T follicular helper cell (primary cell): ENCODE measurements at places on chromosomes 13 and 19.

- no peak for DNase-seq
Measured at GRCh38 chr13:29423050-29423449, 172.4 kb downstream of the SLC7A1 start.

DNA sequence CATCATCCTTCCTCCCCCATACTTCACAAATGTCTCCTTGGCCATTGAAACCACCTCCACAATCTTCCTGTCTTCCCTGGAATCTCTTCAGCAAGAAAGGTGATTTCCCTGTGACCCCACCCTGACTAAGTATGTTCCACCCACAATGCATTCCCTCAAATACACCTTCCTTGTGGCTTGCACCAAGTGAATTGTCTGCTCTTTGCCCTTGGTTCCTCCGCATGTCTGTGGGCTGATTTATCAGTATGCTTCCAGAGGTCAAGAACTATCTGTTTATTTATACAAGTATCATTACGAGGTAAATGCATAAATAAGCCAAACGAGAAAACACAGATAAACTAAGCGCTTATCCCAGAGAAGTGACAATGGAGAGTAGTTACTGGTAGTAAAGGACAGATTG lies 45.4 kb upstream of the POMP start:
- no peak for DNase-seq

DNA sequence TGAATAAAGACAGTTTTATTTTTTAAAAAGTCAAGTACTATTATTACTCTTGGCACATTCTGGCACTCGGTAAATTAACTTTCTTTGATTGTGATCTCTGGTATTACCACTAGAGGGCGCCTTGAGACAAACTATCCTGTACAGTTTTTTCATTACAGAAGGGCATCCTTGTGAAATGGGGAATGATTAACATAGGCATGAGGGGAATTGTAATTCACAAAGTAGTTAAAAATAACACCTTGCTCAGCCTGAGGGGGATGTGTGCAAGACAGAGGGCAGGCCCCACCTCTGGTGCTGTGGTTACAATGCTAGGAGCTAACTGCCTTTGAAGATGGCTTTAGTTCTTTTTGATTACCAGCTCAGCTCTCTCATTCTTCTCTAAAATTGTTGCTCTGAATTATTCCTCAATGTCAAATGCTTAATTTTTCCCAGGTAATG lies 24.2 kb upstream of the C1QTNF9B start:
- no peak for DNase-seq

- no peak for DNase-seq
Measured at GRCh38 chr13:36157480-36157879, 26.3 kb upstream of the DCLK1 start.

GRCh38 chr13:38685974-38686576 lies 802 bp upstream of the FREM2 start:
- no peak for DNase-seq

DNA sequence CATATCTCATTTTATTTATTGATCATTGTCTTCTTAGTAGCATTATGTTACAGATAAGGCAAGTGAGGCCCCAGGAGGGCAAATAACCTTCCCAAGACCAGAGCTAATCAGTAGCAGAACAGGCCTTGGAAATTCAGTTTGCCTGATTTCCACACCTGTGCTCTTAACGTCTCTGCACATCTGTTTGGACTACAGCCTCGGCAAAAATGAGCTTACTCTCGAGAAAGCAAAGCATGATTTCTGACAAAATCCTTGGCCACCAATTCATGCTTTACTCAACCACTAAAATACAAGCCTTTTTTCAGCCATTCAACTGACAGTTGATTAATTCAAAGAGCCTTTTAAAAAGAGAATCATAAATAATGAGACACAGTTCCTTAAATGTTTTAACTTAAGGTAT lies 309.3 kb upstream of the HTR2A start:
- no peak for DNase-seq

GRCh38 chr13:62371737-62372136 lies 956.1 kb upstream of the PCDH20 start:
- DNase-seq = no peak

- no peak for DNase-seq
Measured at GRCh38 chr19:10430505-10431253, 10.3 kb downstream of the PDE4A start.

- no peak for DNase-seq
Measured at GRCh38 chr13:80083853-80084676, 256.9 kb downstream of the SPRY2 start.

- no peak for DNase-seq
Measured at GRCh38 chr13:114034481-114034891, 60.6 kb upstream of the C13orf46 start.

DNA sequence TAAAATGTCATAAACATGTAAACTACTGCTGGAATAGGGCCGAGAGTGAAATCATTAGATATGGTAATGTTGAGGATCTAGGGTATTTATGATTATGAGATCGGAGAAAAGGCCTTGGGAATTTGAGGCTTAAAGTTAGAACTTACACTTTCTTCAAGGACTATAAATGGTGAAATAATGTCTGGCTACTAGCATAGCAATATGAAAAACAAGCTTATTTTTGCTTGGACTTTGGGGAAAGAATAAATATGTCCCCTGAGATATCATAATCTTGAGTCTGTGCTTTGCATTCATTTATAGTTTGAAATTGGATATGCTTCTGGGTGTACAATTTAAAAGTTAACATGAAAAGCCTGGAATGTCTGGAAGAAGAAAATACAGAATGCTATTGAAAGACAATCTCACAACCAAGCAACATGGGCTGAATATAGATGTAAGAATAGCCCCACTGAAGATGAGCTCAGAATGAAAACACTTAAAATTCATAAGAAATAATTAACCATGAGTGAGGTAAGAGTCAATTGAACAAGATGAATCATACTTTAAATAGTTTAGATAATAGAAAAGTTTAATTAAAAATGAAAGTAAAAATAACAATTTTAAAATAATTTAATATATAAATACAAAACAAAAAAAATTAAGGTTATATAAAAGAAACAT lies 1555.4 kb upstream of the MIR17HG start:
- no peak for DNase-seq

- DNase-seq = no peak
Measured at GRCh38 chr13:39982745-39983144, 327.3 kb downstream of the COG6 start.

DNA sequence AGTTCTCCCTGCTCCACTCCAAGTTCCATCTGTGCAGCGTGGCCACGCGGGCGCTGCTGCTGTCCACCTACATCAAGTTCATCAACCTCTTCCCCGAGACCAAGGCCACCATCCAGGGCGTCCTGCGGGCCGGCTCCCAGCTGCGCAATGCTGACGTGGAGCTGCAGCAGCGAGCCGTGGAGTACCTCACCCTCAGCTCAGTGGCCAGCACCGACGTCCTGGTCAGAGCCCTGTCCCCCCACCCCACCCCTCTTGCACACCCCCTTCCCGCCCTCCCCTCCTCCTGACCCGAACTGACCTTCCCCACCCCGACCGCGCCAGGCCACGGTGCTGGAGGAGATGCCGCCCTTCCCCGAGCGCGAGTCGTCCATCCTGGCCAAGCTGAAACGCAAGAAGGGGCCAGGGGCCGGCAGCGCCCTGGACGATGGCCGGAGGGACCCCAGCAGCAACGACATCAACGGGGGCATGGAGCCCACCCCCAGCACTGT lies 11.6 kb downstream of the FUZ start:
- no peak for DNase-seq

- no peak for DNase-seq
Measured at GRCh38 chr13:99414048-99414995, 87.0 kb upstream of the TM9SF2 start.

DNA sequence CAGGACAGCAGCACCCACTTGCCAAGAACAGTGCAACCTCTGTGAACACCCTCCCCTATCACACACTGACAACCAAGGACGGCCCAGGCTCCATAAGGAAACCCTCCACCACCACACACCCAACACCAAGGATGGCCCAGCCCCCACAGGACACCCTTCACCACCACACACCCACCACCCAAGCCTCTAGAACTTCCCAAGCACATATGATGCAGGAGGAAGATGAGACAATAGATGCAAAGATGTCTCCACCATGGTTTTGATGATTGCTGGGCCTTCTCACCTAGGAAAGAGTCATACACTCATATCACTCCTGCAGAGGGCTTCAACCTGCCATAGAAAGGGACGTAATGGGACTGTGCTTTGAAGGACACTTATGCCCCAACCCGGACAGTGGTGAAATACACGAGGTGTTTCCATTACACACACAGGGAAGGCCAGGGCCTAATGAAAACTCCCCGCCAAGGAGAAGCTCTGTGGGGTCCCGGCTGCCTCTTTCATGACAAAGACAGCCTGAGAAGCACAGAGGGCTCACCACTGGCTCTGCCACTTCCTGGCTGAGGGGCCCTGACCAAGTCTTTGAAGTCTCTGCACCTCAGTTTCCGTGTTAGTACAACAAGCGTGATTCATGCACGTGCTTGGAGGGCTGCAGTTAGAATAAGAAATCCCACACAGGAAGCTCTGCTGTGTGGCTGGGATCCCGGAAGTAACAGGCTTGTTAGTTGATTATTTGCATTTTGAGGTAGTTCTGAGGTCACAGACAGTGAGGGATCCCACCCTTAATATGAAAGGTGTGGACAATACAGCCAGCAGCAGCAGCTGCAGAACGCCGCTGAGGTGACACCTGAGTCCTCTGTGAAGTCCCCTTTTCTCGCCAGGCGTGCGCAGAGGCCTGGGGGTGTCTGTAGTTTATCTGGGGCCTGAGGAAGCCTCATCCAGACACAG lies 61.9 kb upstream of the ATP12A start:
- DNase-seq = peak; percentile 21

DNA sequence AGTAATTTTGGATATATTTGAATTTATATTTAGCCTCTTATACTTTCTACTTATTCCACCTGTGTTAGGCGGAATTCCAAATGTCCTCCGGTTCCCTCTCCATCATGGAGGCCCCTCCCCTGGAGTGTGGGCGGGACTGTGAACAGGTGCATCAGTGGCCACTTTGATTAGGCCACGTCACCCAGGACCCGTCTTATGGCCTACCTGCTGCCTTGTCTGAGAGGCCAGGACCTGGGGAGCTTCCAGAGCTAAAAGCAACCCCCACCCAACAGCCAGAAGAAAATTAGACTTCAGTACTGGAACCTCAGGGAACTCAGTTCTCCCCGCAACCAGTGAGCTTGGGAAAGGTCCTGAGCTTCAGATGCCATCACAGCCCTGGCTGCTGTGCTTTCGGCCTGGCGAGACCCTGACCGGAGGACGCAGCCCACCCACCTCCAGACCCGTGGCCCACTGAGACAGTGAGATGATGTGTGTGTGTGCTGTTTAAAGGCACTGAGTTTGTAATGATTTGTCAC lies 200.2 kb upstream of the SOX1 start:
- no peak for DNase-seq

DNA sequence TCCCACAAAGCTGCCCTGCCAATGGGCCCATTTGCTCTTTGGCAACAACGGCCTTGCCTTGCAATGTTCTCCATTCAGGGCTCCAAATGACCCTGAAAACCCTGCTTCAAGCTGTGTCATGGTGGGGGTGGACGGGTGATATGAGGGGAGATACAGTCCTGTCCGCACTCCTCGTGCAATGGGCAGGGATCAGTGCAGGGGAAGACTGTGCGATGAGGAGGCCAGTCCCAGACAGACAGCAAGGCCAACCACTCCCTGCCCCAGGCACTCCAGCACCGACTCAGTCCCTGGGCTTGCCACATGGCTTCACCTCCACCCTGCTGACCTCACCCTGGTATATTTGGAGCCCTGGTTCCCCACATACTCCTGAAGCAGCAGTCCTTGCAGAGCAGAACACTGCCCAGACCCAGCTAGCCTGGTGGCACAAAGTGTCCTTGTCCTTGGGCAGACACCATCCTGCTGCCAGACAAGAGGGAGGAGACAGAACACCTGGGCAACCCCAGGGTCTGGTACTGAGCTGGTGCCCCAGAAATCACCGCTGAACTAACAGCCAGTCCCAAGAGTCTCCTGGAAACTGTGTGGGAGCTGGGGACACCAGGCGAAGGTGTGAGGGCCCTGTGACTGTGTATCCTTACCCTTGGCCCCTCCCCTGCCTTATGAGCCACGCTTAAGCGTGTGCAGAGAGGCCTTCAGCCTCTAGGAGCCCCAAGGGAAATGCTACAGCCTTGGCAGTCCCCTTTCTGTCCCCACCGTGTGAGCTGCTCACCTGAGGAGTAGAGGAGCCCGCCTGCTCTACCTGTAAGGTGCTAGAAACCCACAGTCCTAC lies 9.1 kb upstream of the SLC35E1 start:
- DNase-seq = no peak

DNA sequence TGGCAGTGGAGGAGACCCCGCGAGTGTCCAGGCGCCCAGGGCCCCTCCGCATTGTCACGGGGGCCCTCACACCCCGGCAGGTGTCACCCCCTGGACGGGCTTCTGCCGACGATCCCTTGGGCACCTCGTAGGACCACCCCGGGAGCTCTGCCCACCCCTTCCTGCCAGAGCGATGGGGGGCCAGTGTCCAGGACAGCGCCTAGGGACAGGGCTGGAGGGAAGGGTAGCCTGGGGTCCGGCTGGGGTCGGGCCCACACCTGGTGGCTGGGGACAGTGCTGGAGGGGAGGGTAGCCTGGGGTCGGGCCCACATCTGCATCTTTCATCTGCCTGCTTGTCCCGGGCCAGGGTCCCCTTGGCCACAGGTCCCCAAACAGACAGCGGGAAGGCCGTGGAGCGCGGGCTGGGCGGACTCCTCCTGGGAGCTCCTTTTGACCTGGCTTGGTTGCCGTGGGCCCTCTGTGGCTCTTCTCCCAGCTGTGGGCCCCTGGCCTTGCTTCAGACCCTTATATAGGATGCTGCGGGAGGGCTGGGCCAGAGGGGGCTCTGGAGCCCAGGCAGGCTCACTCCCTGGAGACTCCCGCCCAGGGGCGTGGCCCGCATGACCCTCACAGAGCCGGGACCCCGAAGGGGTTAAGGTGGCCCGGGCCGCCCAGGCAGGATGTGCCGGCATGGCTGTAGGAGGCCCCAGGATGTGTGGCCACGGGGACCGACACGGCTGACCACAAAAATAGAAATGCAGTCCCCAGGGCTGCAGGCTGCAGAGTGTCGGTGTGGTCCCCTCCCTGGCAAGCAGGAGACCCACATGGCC lies 74.1 kb upstream of the MCF2L start:
- no peak for DNase-seq
